ENCODE measurements at places on chromosomes 3 and 15. TPM values are rescaled to one million over a fixed set of nuclear protein-coding genes. Genes with fewer than 3 reads are reported as not detected.

DPH3 gene
- total RNA-seq, result 15.5 TPM

C3orf49 gene
- total RNA-seq, result not detected

SLC22A14 gene
- 0.18 TPM for total RNA-seq

PTX3 gene
- 5.6 TPM for total RNA-seq

RASL12 gene
- 15.2 TPM for total RNA-seq

GOLGA8T gene
- 0.27 TPM for total RNA-seq

CD80 gene
- 0.22 TPM for total RNA-seq

RHOV gene
- 0.13 TPM for total RNA-seq

ACKR4 gene
- 3.0 TPM for total RNA-seq

NAALADL2 gene
- total RNA-seq, result 17.4 TPM

RARB gene
- total RNA-seq, result 23.2 TPM

C15orf62 gene
- 0.13 TPM for total RNA-seq

ADAMTS7 gene
- 4.9 TPM for total RNA-seq

RASA2 gene
- total RNA-seq, result 10.6 TPM

RTP2 gene
- total RNA-seq, result not detected

TRIM71 gene
- total RNA-seq, result 0.18 TPM

TNNC1 gene
- total RNA-seq, result 608 TPM

SH3BP5 gene
- total RNA-seq, result 23.7 TPM

VEPH1 gene
- 1.2 TPM for total RNA-seq

RBPMS2 gene
- 0.44 TPM for total RNA-seq

FBXL22 gene
- 16.0 TPM for total RNA-seq

KNG1 gene
- 0.13 TPM for total RNA-seq

TEX55 gene
- total RNA-seq, result not detected

CDCP1 gene
- 0.04 TPM for total RNA-seq

CP gene
- total RNA-seq, result 1.1 TPM

FSTL1 gene
- total RNA-seq, result 934 TPM

RTP1 gene
- 0.04 TPM for total RNA-seq

Measured in muscle of leg (tissue), 16 donors.